Smooth muscle cell of trachea (primary cell): ENCODE measurements at places on chromosomes 6 and 20. TPM values are rescaled to one million over a fixed set of nuclear protein-coding genes. Genes with fewer than 3 reads are reported as not detected.

The ZNF165 gene
- 0.29 and 0.33 TPM in 2 replicates for total RNA-seq

The TMEM200A gene
- 44.5 and 62.5 TPM in 2 replicates for total RNA-seq

The TMX4 gene
- total RNA-seq, result 25.6 and 26.6 TPM in 2 replicates

The SEL1L2 gene
- not detected in 2 replicates for total RNA-seq

The NMBR gene
- total RNA-seq, result not detected in 2 replicates

The AGER gene
- total RNA-seq, result 0.44 and 0.50 TPM in 2 replicates
